ENCODE measurements at places on chromosomes 16 and 17.

DNA sequence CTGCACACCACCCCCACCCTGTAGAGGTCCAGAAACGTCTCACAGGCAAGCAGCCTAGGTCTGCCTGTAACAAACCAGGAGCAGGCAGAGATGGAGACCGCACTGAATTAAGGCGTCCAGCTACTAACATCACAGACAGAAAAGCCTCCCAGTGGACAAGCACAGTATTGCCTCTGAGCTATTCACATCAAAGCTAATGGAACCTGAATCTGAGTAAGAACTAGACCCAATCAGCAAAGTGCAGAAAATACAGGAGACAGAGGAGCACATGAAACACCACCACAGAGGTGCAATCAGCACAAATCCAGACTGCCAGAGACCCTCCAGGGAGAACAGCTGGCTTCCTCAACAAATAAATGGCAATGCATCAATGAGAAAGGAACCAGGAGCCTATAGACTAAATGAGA is 22.2 kb upstream of the PEMT start:
- DNase-seq = peak; percentile 66

- DNase-seq = no peak
Measured at GRCh38 chr17:9115214-9116191, 94.2 kb downstream of the NTN1 start.

- DNase-seq = no peak
Measured at GRCh38 chr17:30308406-30308805, 16.7 kb upstream of the BLMH start.

- peak; percentile 69 for DNase-seq
Measured at GRCh38 chr17:38428643-38429371, 543 bp downstream of the ARHGAP23 start.

GRCh38 chr16:19837331-19837980 is 47.2 kb downstream of the GPRC5B start:
- DNase-seq = no peak

- DNase-seq = no peak
Measured at GRCh38 chr17:80504686-80505413, 28.4 kb upstream of the NPTX1 start.

DNA sequence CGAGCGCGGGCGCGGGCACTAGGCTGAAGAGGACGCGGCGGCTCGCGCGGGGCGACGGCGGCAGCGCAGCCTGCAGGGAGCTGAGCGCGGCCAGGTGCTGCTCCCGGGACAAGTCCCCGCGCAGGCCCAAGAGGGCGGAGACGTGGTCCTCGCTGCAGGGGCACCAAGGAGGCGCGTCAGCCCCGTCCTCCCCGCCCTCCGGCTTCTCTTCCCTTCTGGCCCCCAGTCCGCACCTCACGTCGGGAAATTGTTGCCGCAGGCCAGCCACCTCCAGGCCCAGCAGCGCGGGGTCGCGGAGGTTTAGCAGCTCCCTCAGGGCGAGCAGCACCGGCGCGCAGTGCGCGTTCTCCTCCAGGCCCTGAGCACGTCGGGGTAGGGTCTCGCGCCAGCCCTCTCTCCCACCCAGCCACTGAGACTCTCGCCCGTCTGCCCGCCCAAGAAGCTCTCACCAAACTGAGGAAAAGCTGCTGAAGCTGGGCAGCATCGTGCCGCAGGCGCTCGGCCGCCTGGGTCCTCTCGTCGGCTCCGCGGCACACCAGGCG is 761 bp upstream of the MATCAP1 start:
- DNase-seq = peak; percentile 36

GRCh38 chr17:78694805-78695531 is 87.1 kb downstream of the CYTH1 start:
- no peak for DNase-seq

GRCh38 chr17:61381537-61381936 is 18.1 kb upstream of the TBX2 start:
- DNase-seq = no peak

DNA sequence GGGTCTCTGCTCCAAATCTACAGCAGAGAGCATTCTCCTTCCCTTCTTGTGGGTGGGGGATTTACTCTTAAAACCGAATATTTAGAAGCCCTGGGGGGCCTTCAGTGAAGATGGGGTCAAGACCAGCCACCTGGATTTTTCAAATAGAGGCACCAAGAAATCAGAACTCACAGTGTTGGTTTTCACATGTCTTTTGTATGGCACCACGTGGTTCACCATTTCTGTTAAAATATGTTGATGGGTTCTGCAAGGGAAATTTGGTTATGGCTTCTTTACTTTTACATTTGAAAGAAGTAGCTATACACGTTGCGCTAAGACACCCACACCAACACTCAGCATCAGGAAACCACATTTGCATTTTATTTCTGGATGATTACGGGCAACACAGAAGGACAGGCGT is 17.7 kb downstream of the MAF start:
- no peak for DNase-seq

GRCh38 chr17:41907185-41907556 is 11.6 kb downstream of the ACLY start:
- DNase-seq = no peak

- no peak for DNase-seq
Measured at GRCh38 chr16:58449768-58450167, 50.2 kb upstream of the NDRG4 start.

DNA sequence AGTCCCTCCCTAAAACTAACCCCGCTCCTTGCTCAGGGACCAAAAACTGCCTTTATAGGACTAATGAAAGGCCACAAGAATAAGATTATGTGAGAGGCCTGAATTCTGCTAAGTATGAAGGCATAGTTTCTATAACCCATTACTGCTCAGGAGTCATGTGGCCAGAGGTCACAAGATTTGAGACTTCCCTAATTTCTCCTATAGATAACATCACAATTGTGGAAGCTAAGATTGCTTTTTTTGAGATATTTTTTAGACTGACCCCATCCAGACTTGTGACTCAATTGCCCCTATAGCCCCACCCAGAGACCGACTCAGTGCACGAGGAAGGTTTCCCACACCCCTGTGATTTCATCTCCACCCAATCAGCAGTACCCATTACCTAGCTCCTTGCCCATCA is 504.1 kb upstream of the GOT2 start:
- no peak for DNase-seq

DNA sequence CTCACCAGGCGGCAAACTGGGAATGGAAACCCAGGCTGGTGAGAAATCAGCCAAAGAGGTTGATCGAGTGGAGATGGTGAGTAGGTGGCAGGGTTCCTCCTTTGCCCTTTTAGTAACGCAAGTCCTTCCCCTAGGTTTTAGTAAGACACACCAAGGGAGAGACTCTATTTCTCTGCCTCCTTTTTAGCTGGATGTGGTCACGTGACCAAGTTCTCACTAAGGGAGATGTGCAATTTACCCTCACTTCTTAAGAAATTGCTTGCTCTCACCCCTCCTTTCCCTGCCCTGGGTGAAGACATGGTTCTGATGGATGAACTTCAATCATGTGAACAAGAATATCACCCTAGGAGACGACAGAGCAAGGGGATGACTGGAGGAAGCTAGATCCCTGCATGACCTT is 99.8 kb upstream of the FOXF1 start:
- DNase-seq = no peak

- DNase-seq = no peak
Measured at GRCh38 chr16:84685210-84685609, 14.6 kb upstream of the USP10 start.

DNA sequence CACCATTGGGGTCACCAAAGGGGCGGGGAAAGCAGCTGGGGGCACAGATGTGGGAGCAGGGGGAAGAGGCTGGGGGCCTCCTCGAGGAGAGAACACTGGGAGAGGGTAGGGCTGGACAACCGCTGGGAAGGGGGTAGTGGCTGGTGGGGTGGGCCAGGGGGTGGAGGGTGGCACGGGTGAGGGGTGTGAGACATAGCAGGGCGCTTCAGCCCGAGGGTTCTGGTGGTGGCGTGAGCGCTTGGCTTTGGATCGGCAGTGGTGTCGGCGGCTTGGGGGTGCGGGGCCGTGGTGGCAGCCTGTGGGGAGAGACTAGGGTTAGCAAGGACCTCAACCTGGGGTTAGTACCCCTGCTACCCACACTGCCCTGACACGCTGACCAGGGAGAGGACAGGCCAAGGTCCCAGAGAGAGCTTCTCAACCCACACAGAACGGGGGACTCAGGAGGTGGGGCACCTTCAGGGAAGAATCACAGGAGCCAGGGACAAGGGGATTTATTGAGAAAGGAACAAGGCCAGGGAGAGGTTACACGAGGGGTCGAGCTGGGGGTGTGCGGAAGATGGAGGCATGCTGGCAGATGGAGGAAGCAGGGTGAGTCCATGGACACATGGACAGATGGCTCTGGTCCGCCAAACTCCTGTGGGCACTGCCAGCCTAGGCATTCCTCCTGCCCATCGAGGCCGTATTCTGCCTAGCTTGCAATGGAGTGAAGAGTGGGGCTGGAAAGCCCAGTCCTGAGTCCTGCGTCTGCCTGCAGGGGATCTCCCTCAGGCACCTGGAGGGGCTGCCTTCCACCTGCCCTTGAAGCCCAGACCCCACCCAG is 8.4 kb downstream of the PER1 start:
- no peak for DNase-seq

- no peak for DNase-seq
Measured at GRCh38 chr17:6108382-6108781, 38.2 kb downstream of the WSCD1 start.

DNA sequence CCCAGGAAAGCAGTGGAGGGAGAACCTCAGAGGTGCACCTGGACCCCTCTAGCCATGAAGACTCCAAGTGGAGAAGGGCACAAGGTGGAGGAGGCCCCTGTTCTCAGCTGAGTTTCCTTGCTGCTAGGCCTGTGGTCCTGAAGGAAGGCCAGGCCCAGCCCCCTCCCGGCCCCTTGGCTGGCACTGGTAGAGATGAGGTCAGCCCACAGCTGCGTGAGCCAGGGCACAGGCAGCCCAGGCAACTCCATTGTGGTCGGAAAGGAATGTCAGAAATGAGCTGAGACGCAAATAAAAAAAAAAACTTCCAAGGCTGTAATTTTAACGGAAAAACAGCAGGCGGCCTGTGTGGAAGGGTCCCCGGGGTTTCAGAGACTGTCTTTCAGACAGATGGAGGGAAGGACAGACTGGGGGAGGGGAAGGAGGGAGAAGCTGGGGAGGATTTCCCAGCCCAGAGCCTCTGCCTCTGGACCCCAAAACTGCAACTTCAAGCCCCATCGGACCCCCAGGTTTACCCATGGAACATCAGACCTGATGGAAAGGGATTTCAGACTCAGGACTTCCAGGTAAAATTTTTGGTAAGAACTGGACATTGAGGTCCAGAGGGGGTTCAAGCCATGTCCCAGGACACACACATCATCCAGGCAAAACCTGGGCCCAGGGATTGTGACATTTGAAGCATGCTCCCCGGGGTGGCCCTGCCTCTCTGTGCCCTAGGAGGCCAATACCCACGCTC is 25.6 kb upstream of the MRPS23 start:
- DNase-seq = peak; percentile 88

GRCh38 chr17:73792994-73793393 is 148.7 kb upstream of the SDK2 start:
- DNase-seq = no peak

DNA sequence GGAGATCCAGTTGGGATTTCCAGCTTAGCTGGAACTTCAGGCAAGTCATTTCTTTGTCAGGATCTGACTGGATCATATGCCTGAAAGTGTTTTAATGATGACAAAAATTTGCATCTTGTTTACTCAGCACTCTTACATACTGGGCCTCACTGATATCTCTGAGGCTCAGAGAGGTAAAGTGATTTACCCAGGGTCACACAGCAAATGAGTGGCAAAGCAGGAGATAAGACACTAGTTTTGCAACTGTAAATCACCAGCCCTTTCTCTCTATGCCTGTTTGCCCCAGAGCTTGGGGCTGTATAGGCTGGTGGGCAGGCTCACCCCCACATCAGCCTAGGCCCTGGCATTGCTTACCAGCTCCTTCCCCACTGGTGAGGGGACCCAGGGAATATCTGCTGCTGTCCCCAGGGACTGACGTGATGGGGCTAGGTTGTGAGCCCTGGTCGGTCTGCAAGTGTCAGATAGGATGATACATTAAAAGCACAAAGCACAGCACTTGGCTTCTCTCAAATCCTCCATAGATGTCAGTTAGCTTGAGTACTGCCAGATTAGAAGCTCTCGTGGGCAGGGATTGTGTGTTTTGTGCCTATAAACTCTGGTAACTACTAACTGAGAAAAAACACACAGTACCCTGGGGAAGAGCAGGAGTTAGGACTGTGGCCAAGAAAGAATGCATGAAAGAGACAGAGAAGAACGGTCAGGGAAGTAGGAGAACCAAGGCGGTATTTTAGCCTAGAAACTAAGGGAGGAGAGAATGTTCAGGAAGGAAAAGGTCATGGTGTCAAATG is 165.4 kb downstream of the COPRS start:
- no peak for DNase-seq

DNA sequence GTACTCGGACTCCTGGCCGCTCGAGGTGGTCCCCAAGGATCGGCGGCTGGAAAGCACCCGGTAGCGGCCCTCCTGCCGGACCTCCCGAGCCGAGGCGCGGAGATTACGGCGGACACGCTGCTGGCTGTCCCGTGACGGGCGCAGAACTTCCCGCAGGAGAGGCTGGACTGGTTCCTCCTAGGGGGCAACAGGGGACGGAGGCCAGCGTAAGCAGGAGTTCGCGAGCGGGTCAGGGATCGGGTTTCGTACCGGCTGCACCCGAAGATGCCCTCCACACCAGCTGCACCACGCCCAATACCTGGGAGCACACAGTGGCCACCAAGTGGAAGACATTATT is 341 bp downstream of the SLC7A6OS start:
- no peak for DNase-seq

- DNase-seq = peak; percentile 84
Measured at GRCh38 chr17:58513965-58514769, at the start of gene MTMR4. MTMR4 (minus strand) TSS chr17:58514638; CDS start chr17:58514407, 231 bp downstream.

- DNase-seq = peak; percentile 83
Measured at GRCh38 chr16:85027349-85027957, at the start of gene KIAA0513. KIAA0513 (plus strand) TSS chr16:85027795; CDS start chr16:85067072, 39,277 bp downstream.

GRCh38 chr16:12724226-12724625 is 79.5 kb downstream of the CPPED1 start:
- DNase-seq = no peak

- DNase-seq = no peak
Measured at GRCh38 chr17:80374039-80374731, 40.8 kb upstream of the ENDOV start.

DNA sequence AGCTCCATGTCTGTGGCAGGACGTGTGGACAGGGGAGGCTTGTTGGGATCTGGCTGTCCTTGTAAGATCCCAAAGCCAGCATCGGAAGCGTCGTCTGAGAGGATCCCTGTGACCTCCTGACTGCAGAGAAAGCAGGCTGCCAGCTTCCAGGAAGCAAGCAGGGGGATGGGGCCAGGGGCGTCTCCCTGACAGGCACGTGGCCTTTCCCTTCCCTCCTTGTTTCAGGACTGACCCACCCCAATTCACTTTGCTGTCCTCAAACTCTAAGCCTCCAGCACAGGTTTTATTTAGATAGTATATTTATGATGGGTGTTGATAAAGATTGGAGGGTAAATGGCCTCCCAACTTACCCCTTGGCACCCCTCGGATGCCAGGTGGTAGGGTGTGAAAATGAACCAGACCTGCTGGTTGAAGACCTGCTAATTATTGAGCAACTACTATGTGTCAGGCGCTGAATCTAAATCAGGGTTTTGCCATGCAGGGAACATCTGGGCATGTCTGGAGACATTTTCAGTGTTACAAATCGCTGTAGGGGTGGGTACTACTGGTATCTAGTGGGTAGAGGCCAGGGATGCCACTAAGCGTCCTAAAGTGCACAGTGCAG is 24.5 kb downstream of the SOCS1 start:
- DNase-seq = no peak

- peak; percentile 13 for DNase-seq
Measured at GRCh38 chr17:64218066-64218465, 45.0 kb downstream of the TEX2 start.

GRCh38 chr17:40295488-40296436 is 8.1 kb downstream of the CDC6 start:
- no peak for DNase-seq

All from MM.1S (cell line).